T-helper 17 cell (primary cell): ENCODE measurements at places on chromosomes 1 and 21. TPM values are rescaled to one million over a fixed set of nuclear protein-coding genes. Genes with fewer than 3 reads are reported as not detected.

- DNase-seq: no peak
These were observed 26.4 kb upstream of the SDHB start for GRCh38 chr1:17080085-17080759.

DNA sequence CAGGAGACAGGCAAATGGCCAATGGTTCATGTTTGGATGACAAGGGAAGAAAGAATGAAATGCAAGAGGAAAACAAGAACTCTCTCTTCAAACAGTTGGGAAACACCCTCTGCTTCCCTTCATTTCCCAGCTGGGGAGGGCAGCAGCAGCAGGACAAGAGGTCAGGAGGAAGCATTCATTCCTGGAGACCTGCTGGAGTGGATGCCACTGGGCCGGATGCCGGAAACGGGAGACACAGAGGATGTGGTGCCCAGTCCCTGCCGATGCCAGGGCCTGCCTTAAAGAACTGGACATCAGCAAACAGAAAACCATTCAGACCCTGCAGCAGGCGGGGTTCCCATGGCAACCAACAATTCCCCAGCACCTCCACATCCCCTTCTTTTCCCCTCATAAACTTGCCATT lies 102.3 kb upstream of the ZNF648 start:
- no peak for DNase-seq

DNA sequence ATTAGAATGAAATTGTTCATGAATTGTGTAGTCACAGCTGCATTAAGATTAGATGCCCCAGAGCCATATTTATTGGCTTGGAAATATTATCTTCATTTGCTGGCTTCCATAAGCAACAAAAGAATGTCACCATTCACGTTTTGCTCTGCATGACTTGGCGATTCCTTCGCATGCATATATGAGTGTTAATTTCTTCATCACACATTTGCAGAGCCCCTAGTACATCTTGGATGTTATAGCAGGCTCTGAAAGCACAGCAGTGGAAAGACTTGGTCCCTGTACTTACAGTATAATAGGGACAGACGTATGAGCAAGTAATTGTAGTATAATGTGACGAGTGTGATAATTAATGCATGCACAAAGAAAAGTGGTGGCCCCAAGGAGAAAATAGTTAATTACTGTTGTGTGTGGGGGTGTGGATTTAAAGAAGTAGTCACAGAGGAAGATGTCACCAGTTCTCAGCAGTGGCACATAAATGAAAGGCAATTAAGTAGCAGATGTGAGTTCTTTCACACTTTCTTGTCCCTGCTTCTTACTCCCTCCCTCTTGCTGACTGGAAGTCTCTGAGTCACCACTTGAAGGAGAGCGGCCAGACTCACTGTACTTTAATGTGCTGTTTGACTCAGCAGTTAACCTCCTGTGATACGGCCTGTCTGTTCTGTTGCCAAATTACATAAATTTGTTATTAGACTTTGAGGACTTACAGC lies 21.0 kb downstream of the S100A10 start:
- no peak for DNase-seq

- DNase-seq: no peak
These were observed 11.1 kb downstream of the PTP4A2 start for GRCh38 chr1:31926853-31927660.

DNA sequence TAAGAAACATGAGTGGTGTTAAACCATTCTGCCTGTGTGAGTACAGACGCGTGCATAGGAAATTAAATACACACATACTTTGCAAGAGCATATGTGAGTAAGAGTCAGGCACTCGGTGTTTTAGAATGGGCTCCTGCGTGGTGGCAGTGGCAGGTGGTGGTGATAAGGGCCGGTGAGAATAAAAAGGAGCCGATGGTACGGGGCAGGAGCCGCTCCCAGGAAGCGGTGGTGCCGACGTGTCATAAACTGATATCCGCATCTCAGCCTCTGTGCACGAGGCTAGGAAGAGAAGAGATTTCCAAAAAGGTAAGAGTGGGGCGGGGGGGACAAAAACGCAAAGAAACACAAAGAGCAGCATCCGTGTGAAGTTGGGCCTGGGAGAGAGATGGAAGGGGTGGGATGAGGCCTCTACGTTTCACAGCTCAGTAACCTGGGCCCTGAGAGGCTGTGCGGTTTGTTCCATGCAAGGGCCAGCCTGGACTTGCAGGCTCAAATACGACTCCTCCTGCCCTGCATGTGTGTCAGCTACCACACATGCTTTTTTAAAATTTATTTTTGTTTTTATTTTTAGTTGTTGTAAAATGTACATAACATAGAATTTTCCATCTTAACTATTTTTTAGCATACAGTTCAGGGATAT lies 127.7 kb upstream of the COL6A1 start:
- DNase-seq: no peak

- no peak for DNase-seq
These were observed 26.2 kb upstream of the PLCH2 start for GRCh38 chr1:2449636-2450454.

Gene OLIG2
- not detected for total RNA-seq

Gene CELA3B
- total RNA-seq: not detected
